Colonic mucosa (tissue), 4 donors: ENCODE measurements at places on chromosomes 5 and 9. TPM values are rescaled to one million over a fixed set of nuclear protein-coding genes. Genes with fewer than 3 reads are reported as not detected.
A peak's percentile ranks its signal among the peaks of the same experiment; 100 is the strongest.

DNA sequence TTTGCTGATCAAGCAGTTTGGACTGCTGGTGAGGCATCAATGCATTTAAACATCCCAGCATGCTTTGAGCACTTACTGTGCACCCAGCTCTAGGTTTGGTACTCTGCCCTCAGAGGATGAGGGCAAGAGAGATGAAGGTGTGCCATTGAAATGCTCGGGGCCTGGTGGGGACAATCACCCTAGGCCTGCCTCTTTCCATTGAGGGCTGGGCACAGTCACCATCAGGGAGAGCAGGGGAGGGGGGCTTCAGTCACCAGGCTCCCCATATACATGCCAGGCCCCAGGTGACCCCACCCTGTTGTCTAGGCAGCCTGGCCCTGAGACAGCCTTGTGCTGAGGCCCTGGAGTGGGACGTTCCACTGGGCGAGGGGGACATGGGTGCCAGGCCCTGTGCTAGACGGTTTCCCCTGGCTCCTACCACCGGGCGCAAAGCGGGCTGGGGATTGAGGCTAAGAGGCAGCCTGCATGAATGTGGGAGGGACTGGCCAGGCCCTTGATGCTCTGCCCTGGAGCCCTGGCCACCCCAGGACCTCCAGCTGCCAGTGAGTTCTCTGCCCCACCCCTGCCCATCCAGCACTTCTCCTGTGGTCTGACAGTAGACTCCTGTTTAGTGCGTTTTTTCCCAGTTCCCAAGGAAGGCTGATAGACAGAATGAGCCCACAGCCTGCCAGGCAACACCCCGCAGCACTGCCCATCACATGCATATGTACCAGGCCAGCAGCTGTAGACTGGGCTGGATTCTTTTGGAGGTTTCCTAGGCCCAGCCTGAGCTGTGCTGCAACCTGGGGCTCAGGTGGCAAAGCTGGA is 18.9 kb downstream of the TCF7 start:
- no peaks in the 10 kb centered on the region for H3K36me3 ChIP-seq
- H3K4me1 ChIP-seq = no peaks in the 10 kb centered on the region
- H3K27ac ChIP-seq = no peak overlapping the region
- no peaks in the 10 kb centered on the region for H3K27me3 ChIP-seq
- no peak overlapping the region for H3K4me3 ChIP-seq
- DNase-seq = no peak

- H3K4me1 ChIP-seq = no peaks in the 10 kb centered on the region
- peak; percentile 84 for DNase-seq
- H3K36me3 ChIP-seq = no peaks in the 10 kb centered on the region
These were observed 4.7 kb upstream of the GLRX start for GRCh38 chr5:95826949-95827891.

GRCh38 chr5:116091416-116091815 is 6.6 kb downstream of the COMMD10 start:
- no peaks in the 10 kb centered on the region for H3K27me3 ChIP-seq
- H3K27ac ChIP-seq = no peak overlapping the region
- no peak overlapping the region for H3K4me3 ChIP-seq
- DNase-seq = no peak
- peaks cover 13% of the 10 kb centered on the region for H3K36me3 ChIP-seq

BTNL8 gene
- total RNA-seq = 88.1 TPM

CDKN2B gene
- total RNA-seq = 76.6 TPM
